Hepatocyte (in vitro differentiated cells): ENCODE measurements at places on chromosomes 4 and X. TPM values are rescaled to one million over a fixed set of nuclear protein-coding genes. Genes with fewer than 3 reads are reported as not detected.

- no peak for DNase-seq
Observed at GRCh38 chr4:178602833-178603232, 1160.6 kb upstream of the AGA start.

- DNase-seq: no peak
Observed at GRCh38 chr4:18227880-18228279, 206.3 kb upstream of the LCORL start.

GRCh38 chr4:122832732-122833131 is 6.1 kb downstream of the FGF2 start:
- DNase-seq: no peak

TMEM154 gene
- 0.36 and 6.8 TPM in 2 replicates for polyA plus RNA-seq

MTTP gene
- polyA plus RNA-seq: 23.7 and 40.1 TPM in 2 replicates

POU4F2 gene
- polyA plus RNA-seq: not detected in 2 replicates

TASL gene
- polyA plus RNA-seq: not detected in 2 replicates

HSD17B13 gene
- 0.30 and 0.81 TPM in 2 replicates for polyA plus RNA-seq

RS1 gene
- polyA plus RNA-seq: not detected in 2 replicates

SPIN3 gene
- polyA plus RNA-seq: 10.6 and 14.6 TPM in 2 replicates
